ENCODE measurements at places on chromosomes 7 and 10. TPM values are rescaled to one million over a fixed set of nuclear protein-coding genes. Genes with fewer than 3 reads are reported as not detected.

The DOCK4 gene
- total RNA-seq = 9.6 TPM

The PTPRN2 gene
- under 0.01 TPM for total RNA-seq

The GSTO2 gene
- 6.5 TPM for total RNA-seq

The PLXDC2 gene
- 5.5 TPM for total RNA-seq
